ENCODE measurements at places on chromosomes 7 and 10. TPM values are rescaled to one million over a fixed set of nuclear protein-coding genes. Genes with fewer than 3 reads are reported as not detected.

The PLPP4 gene
- total RNA-seq, result 0.14 TPM

DNA sequence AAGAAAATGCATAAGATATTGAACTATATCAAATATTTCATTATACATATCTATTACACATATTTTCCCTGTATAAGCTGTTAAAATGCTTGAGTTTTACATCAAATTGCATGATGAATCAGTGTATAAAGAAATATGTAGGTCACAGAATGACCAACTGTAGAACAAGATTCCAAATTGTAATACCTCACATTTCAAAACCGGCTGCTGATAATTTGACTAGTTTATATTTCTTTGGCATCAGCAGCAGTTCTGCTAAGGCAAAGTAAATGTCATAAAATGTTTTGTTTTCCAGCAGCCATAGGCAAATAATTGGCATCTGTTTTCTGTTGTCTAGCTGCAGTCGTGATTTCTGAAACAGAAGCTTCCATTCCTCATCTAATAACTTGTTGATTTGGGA lies 633.9 kb downstream of the ARL4A start:
- DNase-seq, result no peak

DNA sequence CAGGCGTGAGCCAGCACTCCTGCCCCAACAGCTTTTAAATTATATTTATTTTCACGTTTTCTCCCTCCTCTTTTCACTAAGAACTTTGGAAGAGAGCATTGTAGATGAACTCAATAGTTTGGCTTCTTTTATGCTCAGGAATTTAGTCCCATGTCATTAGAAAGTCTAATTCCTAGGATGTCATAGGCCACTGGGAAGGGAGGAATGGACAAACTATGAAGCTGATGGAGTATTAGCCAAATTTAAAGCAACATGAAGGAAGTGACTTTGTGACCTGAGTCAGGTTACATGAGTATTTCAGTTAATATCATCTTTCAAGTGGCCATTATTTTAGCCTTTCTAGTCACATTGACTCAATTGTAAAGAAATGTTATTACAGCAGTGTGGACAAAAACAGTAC lies 18.0 kb upstream of the OPN4 start:
- DNase-seq, result no peak

GRCh38 chr7:76086070-76086469 lies 38.2 kb downstream of the MDH2 start:
- no peak for DNase-seq

DNA sequence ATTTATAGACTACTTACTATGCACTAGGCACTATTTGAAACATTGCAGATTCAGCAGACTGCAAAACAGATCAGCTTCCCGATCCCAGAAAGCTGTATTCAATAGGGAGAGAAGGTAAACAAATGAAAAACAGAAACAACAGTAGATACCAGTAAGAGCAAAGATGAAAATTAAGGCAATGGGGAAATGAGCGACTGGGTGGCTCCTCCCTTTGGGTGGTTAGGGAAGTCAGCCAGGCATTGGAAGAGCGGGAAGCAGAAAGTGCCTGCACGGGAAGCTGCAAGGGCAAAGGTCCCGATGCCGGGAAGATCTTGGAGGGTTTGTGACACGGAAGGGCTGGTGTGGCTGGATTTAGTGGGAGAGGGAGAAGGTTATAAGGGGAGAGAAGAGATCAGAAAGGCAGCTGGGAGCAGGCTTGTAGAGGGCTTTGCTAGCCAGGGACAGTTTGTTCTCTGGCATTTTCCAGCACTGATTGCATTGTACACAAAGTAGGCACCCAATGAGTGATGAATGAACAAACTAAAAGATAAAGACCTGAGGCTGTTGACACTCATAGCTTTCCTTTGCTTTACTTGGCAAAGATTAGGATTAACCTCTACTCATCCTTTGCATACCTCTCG lies 67.8 kb downstream of the NAMPT start:
- DNase-seq, result no peak

- no peak for DNase-seq
Observed at GRCh38 chr7:44218418-44219201, 17.8 kb downstream of the YKT6 start.

GRCh38 chr7:135980012-135980551 lies 2.9 kb upstream of the MTPN start:
- DNase-seq, result no peak

DNA sequence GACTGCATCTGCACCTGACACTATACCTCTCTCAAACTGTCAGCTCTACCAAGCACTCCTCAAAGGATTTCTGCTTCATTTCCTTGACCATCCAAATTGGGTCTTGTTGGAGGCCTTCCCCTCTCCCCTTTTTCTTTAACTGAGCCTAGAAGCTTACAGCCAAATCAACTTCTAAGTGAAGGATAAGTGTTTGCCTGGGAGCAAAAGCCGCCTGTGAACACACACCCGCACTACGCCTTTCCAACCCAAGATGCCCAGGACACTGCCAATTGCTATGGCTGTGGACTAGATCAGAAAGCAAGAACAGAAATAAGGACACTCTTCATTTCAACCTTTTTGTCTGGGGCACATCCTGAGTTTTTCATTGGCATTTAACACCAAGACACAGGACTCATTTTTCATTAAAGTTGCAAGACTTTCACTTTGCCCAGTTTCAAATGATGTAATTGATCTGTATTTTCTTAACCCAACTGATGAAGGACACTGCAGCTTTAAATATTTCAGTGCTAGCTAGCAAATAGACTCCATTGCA lies 52.8 kb downstream of the CPEB3 start:
- DNase-seq, result no peak

Measured in thymus (tissue), 14 donors.